ENCODE measurements at places on chromosomes 3 and 15.

GRCh38 chr3:61687206-61687605 lies 125.8 kb downstream of the PTPRG start:
- no peak for DNase-seq

- DNase-seq = no peak
Measured at GRCh38 chr15:62901087-62901486, 141.5 kb upstream of the TPM1 start.

DNA sequence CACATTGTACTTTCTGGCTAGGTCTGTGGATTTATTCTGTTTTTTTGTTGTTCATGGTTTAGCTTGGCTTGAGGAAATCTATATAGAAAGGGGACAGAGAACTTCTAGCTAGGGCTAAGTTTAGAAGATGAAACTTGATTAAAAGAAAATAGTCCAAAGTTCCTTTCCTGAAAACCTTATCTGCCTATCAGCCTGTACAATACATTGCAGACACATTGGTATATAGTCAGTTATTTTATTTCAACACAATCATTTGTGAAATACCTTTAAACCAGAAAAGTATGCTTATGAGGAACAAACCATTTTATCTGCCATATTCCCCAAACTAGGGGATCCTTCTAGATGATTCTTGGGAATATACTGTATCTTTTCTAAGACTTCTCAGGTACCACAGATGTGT lies 147.3 kb upstream of the CGNL1 start:
- DNase-seq = no peak

GRCh38 chr3:127351321-127351720 lies 63.5 kb upstream of the PRR20G start:
- no peak for DNase-seq

DNA sequence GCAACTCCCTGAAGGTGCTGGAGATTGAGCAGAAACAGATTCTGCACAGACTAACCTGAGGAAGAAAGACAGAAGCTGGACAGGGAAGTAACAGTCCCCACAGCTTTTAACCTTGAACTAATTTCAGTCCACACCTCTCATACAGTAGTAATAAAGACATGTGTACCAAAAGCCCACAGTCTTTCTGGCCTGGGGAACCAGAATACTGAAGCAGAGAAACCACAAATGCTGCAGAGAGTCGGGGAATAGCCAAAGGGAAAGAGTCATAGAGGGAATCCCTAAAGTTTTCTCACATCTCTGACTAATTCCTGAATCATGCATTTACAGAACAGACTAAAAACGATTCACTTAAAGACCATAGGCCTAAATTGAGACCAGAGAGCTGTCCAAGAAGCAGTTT lies 503.4 kb upstream of the NECTIN3 start:
- DNase-seq = no peak
